T-helper 2 cell (primary cell): ENCODE measurements at places on chromosomes 4 and X.

DNA sequence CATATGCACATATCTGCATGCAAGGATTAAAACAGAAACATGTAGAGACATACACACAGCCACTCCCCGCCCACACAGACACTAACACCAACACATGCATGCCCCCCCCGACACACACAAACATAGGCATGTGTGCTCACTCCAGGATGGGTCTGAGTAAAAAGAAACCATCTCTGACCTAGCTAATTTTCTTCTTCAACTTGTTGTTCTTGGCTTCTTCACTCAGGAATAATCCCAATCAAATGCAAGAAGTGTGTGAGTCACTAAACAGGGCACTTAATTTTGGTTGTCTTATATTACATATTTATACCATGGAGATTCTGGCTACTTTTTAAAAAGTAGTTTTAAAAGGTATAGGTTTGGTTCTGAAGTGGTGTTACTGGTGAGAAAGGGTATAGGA is 28.3 kb downstream of the ENOX2 start:
- DNase-seq, result no peak

DNA sequence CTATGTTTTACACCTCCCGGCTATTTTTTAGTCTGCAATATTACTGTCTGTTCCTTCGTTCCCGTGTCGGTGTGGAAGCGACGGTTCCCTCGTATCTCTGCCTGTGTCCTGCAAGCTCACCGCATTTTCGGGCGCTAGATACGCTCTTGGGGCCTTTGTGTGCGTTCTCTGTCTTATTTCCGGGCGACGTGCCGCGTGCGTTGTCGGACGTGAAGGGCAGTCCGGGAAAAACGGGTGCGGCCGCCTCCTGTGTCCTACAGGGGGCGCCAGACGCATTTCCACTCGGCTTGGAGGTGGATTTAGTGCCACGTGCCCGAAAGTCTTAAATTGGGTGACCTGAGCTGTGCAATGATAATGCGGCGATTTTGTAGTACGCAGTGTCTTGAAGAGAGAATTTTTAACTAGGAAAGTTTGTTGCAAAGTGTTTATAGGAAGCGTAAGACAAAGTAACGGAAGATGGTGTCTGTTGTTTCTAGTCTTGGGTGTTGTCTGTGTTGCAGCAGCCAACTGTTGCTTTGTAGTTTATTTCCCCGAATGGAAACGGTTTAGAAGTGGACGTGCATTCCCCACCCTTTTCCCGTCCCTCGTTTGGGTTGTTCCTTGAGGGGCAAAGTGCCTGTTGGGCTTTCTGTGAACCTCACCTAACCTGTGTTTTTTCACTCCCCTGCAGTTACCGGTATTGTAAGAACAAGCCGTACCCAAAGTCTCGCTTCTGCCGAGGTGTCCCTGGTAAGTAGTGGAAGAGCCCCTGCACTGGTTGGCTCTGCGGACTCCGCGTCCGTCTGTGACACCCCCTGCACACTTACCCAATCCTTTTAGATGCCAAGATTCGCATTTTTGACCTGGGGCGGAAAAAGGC is 720 bp downstream of the RPL10 start:
- DNase-seq, result peak; percentile 46

DNA sequence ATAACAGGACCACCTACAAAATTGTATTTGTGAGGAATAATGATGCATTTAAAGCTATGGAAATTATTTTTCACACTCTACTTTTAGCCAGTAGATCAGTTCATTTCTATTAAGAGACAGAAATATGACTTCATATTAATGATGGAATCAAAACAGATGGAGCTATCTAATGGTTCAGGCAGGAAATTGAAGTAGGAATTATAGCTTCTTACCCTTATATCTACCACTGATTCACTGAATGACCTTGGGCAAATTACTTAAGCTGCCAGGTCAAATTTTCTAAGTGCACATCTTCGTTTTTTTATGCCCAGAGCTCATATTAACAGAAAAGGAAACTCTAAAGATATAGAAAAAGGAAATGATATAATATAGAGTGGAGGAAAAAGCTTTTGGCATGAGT is 323.1 kb downstream of the PCDH10 start:
- DNase-seq, result no peak

DNA sequence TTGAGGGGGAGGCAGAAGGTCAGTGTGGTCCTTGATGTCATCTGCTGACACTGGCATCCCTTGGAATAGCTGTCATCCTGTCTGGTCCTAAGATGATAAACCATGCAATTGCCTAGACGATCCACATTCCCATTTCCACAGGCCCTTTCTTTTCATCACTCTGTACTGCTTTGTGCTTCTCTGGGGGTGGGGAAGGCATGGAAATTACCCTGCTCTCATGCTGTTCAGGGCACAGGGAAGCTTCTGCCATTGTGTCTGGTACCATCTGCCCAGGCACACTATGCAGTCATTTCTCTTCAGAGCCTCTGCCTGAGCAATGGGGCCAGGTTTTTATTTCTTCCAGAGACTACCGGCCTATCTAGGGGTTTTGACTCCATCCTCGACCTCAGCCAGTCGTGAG is 49.7 kb upstream of the ELOVL6 start:
- DNase-seq, result no peak
